ENCODE measurements at places on chromosomes 4 and X.

- no peak for DNase-seq
These were observed 71.4 kb upstream of the GPM6B start for GRCh38 chrX:13888284-13888683.

- no peak for DNase-seq
These were observed 26.3 kb downstream of the CXCL1 start for GRCh38 chr4:73895201-73896175.

GRCh38 chr4:15659768-15660570 lies 4.8 kb upstream of the FBXL5 start:
- no peak for DNase-seq

DNA sequence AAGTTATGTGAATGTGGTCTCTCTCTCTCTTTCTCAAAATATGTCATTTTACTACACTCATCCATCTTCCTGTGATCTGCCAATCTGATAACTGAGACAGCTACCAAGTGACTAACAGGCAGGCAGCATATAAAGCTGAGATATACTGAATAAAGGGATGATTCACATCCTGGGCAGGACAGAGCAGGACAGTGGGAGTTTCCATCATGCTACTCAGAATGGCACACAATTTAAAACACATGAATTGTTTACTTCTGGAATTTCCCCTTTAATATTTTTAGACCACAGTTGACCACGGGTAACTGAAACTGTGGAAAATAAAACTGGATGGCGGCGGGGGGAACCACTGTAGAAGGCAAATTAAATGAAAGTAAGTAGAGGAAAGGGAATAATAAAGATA lies 58.6 kb upstream of the DCTD start:
- DNase-seq = no peak

GRCh38 chr4:158722291-158722916 lies 792 bp downstream of the PPID start:
- DNase-seq = peak; percentile 10

- no peak for DNase-seq
These were observed at the start of gene GLRB for GRCh38 chr4:157075811-157076577. Gene GLRB (plus strand): TSS chr4:157076150. CDS start chr4:157078025, 1,875 bp downstream.

DNA sequence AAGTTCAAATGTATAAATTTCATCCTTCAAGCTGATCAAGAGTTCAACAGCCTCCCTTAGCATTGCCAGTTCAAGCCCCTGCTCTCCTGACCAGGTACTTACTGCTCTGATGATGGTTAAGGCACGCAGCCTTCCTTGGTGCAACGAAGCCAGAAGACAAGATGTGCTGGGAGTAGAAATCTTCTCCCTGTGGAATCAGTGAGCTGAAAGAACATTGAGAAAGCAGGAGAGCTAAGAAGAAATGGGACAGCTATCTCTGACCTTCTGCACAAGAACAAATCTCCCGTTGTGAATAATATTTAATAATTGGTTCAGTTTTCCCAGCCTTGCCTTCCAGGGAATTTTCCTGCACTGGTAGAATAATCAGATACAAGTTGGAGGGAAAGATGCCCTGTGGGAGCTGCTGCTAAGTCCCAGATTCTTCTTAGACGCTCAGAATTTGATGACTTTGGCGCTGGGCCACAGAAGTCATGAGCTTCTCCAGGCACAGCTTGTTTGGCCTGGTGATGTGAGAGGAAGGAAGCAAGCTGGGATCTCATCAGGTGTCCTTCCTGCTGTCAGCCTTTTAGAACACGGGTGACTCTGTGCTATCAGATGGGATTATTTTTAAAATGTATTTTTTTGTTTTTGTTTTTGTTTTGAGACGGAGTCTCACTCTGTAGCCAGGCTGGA lies 77.8 kb downstream of the CD38 start:
- no peak for DNase-seq

GRCh38 chrX:112359906-112360305 lies 277.3 kb upstream of the TRPC5 start:
- DNase-seq = no peak

DNA sequence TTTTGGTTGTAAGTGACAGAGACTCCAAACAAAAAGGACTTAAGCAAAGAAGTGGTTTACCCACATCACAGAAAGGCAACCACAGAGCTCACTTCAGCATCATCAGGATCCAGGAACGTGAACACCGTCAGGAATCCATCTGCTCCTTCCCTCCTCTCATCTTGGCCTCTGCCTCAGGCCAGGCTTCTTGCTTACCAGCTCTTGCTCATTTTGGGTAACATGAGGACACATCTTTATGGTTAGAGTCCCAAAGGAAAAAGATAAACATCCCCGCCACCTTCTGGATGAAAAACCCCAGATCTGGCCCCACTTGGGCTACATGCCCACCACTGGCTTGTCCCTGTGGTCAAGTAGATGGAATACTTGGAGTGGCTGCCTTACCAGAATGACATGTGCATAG lies 176.8 kb upstream of the RPL34 start:
- no peak for DNase-seq

GRCh38 chr4:107519053-107519452 lies 201.0 kb downstream of the PAPSS1 start:
- DNase-seq = no peak

- no peak for DNase-seq
These were observed 1.1 kb upstream of the EPHA5 start for GRCh38 chr4:65671372-65671771.

- no peak for DNase-seq
These were observed 66.9 kb upstream of the MMAA start for GRCh38 chr4:145552181-145552822.

GRCh38 chr4:76087007-76087769 lies 12.7 kb downstream of the ART3 start:
- no peak for DNase-seq

GRCh38 chrX:96685210-96686099 lies 813 bp downstream of the DIAPH2 start:
- DNase-seq = peak; percentile 25

DNA sequence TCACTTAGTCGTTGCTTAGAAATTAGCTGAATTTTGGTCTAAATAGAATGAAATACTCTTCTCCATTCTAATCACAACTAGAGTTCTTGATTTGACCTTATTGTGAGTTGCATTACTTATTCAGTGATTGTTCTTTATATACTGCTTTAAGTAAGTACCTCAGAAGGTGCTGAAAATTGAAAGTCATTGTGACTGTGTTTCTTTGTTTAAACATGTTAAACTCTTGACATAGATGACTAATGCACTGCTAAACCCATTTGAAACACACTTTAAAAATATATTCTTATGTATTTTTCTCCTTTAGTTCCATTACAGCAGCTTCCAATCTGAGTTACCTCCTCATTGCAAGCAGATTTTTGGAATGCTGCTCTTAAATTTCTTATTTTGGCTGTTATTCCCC lies 9.1 kb downstream of the TSPAN7 start:
- no peak for DNase-seq

GRCh38 chr4:54913751-54914526 lies 211.5 kb downstream of the KDR start:
- DNase-seq = no peak

GRCh38 chr4:106017975-106018374 lies 122.7 kb downstream of the NPNT start:
- no peak for DNase-seq

DNA sequence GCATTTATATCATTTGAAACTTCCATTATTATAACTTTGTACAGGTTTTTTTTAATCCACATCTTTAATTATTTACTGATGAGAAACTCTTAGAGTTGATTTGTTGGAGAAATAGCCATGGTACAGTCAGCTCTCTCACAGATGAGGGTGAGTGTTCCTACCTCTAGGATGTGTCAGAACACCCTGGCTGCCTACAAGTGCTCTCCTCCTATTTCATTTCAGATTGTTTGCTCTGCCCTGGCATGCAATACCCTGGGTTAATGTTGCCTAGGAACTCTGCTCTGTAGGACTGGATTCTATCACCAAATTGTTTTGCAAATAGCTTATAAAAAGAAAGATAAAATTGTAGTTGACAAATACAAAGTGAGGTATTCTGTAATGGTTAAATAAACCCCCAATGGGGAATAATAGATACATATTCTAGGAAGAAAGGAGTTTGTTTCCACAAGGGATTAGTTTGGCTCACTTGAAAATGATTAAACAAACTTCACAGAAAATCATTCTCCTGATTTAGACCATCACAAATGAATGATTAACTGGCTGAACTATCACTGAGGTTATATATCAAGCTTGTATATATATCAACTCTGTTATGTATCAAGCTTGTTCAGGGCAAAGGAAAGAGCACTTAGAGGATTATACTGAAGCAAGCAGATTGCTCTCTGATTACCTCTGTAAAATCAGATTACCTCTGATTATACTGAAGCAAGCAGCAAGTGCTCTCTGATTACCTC lies 150.0 kb downstream of the PDE5A start:
- no peak for DNase-seq

DNA sequence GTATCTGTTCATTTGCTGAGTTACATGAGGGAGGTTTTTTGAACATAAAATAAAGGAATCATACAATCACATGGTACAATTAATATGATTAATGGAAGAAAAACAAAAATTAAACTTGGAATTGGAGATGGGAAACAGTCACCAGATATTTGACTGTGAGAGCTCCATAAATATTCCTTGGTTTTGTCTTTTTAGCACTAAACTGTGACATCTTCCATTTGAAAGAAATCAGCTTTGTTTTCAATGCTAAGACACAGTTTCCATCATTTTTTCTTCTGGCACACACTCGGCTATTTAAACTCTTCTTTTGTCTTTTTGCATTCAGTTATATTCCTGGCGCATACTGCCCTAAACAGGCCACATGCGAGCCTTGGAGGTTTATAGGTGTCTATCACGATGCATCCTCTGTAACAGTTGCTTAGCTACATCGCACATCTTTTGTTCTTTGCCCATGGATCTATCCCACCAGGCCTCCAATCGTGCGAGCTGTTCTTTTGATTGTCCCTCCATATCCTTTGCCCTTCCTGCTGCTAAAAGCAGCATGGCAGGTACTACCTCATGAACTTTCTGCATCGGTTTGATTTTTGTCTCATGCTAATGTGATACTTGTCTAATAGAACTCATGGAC lies 158.3 kb downstream of the LDB2 start:
- DNase-seq = no peak

DNA sequence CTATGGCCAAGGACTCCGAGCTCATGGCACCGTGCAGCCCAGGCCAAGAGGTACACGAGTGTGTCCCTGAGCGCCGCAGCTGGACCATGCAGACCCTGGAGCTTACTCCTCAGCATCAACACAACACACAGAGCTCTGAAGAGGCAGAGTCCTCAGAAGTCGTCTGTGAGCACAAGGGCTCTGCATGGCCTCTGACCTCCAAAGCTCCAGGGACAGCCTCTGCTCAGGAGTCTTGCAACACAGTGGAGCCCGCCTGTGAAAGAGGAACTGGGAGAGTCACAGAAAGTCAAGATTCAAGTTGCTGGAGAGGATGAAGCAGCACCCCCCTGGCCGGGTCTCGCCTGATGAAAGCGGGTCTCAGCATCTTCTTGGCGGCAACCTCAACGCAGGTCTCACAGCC lies 2.9 kb downstream of the LRPAP1 start:
- DNase-seq = no peak
